Dermis blood vessel endothelial cell (primary cell): ENCODE measurements at places on chromosomes 5 and 9.

DNA sequence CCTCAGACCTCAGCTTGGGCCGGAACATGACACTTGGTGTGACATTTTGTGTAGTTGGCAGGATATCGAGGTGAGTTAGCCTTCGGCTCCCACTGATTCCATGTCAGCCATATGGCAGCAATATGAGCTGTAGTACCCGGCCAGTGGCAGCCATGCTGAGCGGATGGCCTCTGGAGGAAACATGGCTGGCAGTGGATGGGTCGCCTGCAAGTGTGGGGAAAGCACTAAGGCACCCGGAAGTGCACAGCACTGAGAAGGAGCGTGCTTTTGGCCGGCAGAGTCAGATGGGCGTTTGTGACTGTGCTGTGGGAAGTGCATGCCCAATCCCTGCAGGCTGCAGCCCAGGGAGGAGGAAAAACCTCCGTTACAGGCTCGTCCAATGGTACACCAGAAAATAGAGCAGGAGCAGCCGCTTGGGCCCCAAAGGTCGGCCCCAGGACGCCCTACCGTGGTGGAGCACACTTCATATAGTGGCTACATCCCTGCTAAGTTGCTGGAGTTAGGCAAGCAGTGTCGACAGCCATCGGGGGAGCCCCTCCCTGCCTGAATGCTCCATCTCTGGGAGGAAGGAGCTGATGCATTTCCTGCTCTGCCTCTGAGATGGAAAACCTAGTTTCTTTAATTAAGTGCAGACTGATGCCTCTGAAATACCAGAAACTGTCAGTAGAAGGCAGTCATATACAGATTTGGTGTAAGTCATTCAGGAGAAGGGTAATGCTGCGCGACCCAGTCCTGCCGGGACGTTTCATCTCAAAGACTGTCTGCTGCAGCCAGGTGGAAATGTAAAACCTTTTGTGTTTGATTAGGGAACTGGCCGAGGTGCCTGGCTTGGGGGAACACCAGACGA, 2185.8 kb upstream of the ACO1 start:
- DNase-seq: no peak

GRCh38 chr9:111274737-111275136, 55.3 kb downstream of the OR2K2 start:
- no peak for DNase-seq

DNA sequence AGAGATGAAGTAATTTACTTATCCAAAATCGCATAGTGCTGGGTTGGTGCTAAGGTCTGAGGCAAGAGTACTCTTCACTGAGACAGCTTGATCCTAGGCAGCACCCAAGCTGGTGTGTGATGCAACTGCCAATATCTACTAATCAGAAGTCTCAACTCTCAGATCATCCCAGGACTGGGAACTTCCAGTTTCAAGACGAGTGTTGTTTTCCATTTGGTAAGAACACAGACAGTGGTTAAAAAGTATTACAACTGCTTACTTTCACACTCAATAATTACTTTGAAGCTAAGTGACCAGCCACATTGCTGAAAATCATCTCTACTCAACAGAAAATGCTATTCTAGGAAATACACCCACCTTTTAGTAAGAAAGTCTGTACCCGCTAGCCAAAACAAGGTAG, 45.3 kb downstream of the FBXW11 start:
- DNase-seq: no peak

DNA sequence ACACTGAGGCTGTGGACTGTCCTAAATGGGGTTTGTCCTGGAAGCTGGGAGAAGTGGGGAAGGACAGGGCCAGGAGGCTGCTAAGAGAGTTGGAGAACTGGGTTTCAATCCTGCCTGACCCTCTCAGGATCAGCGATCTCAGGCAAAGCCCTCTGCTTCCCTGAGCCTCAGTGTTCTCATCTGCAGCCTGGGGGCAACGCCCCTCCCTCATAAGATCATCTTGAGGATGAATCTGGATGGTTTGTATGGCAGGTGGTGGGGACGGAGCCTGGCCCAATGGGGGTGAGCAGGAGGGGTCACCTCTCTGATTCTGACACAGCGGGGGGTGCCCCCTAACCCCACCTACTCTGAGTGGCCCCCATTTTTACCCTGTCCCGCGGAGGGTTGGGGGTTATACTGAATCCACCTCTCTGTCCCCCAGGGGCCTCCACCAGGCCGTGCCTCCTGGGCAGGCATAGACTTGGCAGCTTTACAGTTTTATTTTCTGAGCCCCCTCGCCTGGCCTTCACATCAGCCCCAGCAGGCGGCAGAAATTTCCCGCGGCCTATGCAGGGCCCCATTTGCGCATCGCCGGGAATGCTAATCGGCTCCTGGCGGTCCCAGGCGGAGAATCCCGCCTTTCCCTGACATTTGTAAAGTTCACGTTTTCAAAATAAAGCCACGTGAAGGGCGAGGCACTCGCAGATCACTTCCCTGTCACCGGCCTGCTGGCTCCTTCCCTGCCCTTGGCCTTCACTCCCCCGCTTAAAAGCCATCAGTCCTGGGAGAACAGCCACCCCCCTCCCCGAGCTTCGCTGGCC, 17.8 kb upstream of the LAMC3 start:
- no peak for DNase-seq

DNA sequence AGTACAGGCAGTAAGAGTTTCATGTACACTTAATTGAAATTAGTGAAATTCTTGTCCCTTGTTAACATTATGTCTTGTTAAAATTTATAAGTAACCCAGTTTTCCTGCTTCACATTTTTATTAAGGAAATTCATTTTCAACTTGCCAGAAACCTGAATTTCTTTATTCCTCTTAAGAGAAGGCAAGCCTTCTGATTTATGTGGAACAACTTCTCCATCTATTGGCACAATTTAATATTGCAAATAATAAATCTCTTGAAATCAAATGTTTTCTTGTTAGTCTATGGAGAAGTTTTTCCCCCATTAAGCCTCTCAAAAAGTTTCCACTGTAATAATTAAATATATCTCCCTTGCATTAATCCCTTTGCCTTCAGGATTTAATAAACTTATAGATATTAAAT, 33.8 kb upstream of the ACO1 start:
- peak; percentile 38 for DNase-seq

DNA sequence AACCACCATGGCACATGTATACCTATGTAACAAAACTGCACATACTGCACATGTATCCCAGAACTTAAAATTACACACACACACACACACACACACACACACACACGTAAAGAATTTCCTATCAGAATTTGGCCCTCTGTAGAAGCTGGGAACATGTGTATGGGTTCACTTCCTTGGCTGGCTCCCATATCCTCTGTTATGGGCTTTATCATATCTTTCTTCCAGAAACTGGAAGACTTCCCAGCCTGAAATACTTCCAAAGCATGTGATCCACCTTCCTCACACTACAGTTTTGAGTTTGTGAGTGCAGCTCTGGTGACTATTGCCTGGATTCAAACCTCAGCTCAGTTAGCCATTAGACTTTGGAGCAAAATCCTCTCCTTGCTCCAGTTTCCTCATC, 78.6 kb upstream of the GDNF start:
- DNase-seq: no peak

GRCh38 chr9:72292256-72292682, 72.7 kb downstream of the ZFAND5 start:
- peak; percentile 68 for DNase-seq

GRCh38 chr5:39191216-39191615, 28.1 kb downstream of the FYB1 start:
- no peak for DNase-seq

DNA sequence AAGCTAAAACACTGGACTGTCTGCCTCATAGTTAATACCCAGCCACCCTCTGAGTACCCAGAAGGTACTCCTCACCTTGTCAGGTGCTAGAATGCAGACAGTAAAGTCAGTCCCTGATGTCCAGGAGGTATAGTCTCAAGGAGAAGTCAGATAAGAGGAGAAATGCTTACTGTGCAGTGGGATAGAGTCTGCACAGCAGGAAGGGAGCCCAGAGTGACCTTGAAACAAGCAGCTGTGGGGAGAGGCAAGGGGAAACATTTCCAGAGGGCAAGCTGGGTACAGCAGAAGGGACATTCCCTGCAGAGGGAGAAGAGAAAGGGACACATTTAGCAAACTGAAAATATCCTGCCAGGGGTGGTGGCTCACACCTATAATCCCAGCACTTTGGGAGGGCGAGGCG, 122.7 kb downstream of the GCNT1 start:
- DNase-seq: no peak

GRCh38 chr9:135816651-135816970, 90.7 kb downstream of the CAMSAP1 start:
- no peak for DNase-seq

GRCh38 chr9:73152953-73153352, 1.3 kb downstream of the ANXA1 start:
- DNase-seq: no peak

DNA sequence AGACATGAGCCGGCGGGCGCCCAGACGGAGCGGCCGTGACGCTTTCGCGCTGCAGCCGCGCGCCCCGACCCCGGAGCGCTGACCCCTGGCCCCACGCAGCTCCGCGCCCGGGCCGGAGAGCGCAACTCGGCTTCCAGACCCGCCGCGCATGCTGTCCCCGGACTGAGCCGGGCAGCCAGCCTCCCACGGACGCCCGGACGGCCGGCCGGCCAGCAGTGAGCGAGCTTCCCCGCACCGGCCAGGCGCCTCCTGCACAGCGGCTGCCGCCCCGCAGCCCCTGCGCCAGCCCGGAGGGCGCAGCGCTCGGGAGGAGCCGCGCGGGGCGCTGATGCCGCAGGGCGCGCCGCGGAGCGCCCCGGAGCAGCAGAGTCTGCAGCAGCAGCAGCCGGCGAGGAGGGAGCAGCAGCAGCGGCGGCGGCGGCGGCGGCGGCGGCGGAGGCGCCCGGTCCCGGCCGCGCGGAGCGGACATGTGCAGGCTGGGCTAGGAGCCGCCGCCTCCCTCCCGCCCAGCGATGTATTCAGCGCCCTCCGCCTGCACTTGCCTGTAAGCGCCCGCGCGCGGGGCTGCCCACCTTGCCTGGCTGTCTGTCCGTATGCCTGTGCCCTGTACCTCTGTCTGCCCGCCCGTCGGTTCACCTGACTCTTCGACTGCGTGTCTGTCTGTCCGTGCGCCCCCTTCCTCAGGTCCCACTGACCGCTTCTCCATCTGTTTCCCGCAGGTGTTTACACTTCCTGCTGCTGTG, 412 bp downstream of the FGF18 start:
- DNase-seq: peak; percentile 37

- no peak for DNase-seq
Measured at GRCh38 chr5:126452477-126452876, 29.3 kb downstream of the GRAMD2B start.

GRCh38 chr5:7978991-7979390, 110.0 kb downstream of the MTRR start:
- DNase-seq: no peak

DNA sequence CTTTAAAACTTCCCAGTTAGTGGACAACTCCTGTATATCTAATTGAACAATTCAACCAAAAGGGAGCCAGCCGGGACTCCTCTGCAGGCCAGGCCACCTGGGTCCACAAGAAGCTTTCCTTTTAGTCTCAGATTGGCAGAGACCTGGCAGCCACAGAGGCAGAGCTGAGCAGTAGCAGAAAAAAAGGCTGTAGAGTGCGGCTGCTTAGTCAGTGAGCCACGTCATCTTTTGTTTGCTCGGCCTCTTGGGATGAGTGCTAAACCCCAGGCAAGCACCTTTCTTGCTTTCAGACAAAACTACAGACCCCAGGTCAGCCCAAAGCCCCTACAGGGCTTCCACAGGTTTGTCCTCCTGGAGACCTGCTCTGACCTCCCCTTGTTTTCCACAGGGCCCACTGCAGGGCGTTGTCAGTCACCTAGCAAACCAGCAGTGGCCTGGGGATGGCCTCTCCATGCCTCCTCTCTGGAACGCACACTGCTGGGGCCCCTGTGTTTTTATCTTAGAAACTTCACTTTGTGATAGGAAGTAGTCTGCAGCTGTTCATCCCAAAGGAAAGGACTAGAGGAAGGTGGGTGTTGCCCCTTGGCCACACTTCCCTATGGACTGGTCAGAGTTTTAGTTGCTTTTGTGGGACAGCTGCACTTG, 49.9 kb downstream of the SHB start:
- peak; percentile 84 for DNase-seq

DNA sequence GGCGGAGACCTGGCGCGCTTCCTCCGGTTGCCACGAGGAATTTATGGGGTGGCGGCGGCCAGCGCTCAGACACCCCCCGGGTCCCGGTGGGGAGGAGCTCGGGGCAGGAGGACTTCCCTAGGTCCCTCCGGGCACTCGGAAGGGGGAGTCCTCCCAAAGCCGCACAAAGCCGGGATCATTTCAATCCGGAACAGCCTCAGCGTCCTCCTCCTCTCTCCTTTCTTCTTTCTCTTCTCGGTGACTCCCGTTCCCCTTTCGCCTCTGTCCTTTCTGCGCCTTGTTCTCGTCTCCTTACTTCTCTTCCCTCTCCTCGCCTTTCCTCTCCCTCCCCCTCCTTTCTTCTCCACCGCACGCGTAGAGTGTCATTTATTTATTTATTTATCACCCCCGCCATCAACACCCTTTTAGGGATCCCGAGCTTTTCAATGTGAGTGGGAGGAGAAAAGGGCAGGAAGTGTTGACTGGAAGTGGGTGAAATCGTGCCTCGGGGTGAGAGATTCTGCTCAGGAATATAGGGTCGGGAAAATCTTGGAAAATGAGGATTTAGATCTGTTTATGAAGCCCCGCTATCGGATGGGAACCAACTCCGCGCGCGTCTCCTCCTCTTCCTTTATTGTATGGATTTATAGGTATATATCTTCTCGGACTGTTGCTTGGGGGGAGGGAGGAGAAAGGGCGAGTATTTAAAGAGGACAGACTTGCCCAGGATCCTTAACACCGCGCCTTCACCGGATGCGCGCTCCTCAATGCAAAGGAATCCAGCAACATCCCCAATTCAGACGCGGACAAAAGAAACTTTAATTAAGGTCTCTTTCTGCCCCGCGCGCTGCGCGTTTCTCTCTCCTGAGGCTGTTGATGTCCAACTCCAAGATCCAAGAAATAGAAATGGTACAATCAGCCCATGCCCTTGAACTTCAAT, 2.0 kb upstream of the ZNF462 start:
- DNase-seq: peak; percentile 40

DNA sequence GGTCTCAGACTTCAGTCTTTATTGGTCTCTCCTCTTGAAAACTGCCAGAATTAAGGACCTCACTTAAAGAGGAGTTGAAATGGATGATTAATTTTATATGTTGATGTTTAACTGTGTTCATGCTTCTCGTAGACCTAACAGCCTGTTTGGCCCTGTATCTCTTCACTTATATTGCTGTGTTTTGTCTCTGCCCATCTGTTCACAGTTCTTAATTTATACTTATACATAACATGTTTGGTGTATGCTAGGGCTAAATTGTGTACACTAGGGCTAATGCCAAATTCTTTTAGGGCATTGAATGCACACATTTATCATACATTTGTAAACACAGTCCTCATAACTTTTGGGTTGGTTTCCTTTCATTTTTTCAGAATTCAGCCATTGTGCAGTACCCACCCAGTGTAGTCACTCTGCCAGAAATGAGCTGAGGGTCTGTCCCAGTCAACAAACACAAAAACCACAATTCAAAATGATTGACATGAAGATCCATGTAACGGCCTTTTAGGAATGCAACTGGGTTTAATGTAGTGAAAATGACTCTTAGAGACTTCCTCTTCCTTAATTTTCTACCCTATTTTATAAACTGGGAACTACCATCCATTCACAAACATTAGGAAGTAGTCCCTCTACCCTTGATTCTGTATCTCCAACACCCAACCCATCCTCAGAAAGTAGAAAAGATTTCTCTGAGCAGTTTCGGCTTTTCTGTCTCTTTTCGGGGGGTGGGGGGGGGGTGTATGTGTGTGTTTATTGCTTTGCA, 668.8 kb upstream of the KLF4 start:
- no peak for DNase-seq

GRCh38 chr9:71504636-71505035, 263.7 kb downstream of the CEMIP2 start:
- no peak for DNase-seq
